Natural killer cell (primary cell): ENCODE measurements at places on chromosomes 6 and 20. TPM values are rescaled to one million over a fixed set of nuclear protein-coding genes. Genes with fewer than 3 reads are reported as not detected.

Gene ALDH8A1
- 0.75 TPM for total RNA-seq

- H3K4me3 ChIP-seq: no peak overlapping the region
- H3K36me3 ChIP-seq: no peaks in the 10 kb centered on the region
- H3K27ac ChIP-seq: no peak overlapping the region
- no peaks in the 10 kb centered on the region for H3K4me1 ChIP-seq
- no peak for DNase-seq
Observed at GRCh38 chr20:22438926-22439325, 145.4 kb downstream of the FOXA2 start.

Gene ZNF391
- total RNA-seq: 0.19 TPM

Gene C6orf163
- total RNA-seq: 2.3 TPM

DNA sequence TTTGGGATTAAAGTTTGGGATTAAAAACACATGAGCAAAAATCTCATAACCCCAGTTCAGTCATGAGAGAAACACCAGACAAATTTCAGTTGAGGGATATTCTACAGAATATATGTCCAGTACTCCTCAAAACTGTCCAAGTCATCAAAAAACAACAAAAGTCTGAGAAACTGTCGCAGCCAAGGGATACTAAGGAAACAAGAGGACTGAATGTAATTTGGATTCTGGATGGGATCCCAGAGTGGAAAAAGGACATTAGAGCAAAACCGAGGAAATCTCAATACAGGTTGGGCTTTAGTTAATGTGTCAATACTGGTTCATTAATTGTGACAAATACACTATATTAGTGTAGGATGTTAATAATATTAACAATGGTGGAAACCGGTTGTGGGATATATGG lies 219.3 kb downstream of the BCKDHB start:
- H3K4me3 ChIP-seq: no peak overlapping the region
- DNase-seq: no peak
- H3K27me3 ChIP-seq: no peaks in the 10 kb centered on the region
- H3K27ac ChIP-seq: no peak overlapping the region
- no peaks in the 10 kb centered on the region for H3K36me3 ChIP-seq

DNA sequence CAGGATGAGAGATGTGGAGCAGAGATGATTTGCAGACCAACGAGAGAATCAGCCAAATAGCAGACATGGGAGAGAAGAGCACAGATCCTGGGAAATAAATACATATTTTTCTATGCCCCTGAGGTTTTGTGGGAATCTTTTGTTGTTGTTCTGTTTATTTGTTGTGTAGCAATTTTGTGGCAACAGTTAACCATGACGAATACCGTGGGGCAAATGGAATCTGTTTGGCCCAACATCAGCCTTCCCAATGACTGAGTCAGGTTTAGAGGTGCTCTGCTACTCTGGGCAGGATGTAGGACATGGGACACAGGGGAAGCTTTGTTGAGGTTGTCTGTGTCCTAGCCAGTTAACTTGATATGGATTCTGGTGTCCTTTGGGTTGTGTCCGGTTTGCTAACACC lies 7.9 kb upstream of the SLC2A10 start:
- no peaks in the 10 kb centered on the region for H3K4me1 ChIP-seq
- H3K36me3 ChIP-seq: no peaks in the 10 kb centered on the region
- no peak overlapping the region for H3K4me3 ChIP-seq
- DNase-seq: no peak
- peaks cover 3% of the 10 kb centered on the region for H3K27me3 ChIP-seq

DNA sequence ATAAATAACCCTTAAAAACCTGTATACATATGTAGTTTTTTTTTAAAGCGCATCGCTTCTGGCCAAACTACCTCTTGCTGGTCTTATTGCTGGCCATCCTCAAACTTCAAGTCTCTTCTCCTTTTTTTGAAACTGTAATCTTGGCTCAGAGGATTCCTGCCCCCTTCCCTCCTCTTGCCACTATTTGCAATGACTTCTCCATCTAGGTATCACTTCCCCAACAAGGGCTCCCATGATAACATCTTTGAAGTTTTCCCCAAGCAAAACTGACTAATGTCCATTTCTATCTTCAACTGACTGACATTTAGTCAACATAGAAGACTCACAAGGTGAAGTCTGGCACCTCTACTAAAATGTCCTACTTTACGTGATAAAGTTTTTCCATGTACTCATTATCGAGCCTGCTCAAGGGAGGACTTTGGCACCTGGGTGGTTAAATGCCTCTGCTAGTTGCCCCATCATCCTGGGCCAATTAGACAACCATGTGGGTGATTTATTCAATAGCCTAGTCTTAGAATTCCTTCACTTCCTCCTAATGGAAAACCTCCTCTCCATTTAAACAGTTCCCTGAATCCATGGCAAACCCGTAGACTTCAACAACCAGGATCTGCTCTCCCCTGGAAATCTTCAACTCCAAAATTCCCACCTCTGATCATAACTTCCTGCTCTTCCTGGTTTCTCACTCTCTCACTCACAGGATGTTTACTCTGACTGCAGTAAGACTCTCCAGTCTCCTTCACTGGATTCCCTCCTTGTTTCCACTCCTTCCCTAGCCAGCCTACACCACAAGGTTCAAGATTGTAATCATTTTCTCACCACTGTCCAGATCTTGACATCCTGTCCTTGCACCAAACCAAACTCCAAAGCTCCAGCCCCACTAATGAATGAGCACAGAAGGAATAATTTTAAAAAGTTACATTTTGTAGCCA lies 9.4 kb upstream of the PLAGL1 start:
- no peaks in the 10 kb centered on the region for H3K4me1 ChIP-seq
- no peaks in the 10 kb centered on the region for H3K27me3 ChIP-seq
- H3K27ac ChIP-seq: no peak overlapping the region
- H3K4me3 ChIP-seq: no peak overlapping the region

DNA sequence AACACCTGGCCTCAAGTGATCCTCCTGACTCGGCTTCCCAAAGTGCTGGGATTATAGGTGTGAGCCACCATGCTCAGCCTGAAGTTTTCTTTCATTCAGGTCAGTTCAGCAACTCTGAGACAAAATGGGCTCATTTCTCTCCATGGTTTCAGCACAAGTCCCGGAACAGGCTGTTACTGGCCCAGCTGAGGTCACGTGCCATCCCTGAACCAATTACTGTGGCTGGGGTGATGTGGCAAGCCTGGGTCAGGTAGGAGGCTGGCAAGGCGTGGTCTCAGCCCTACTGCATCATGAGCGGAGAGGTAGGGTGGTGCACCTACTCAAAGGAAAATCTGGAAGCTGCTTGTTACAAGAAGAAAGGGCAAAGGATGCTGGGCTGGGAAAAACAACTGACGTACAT lies 326.4 kb downstream of the KIF16B start:
- H3K27ac ChIP-seq: no peak overlapping the region
- DNase-seq: no peak
- no peak overlapping the region for H3K4me3 ChIP-seq
- no peaks in the 10 kb centered on the region for H3K36me3 ChIP-seq
- no peaks in the 10 kb centered on the region for H3K27me3 ChIP-seq

DNA sequence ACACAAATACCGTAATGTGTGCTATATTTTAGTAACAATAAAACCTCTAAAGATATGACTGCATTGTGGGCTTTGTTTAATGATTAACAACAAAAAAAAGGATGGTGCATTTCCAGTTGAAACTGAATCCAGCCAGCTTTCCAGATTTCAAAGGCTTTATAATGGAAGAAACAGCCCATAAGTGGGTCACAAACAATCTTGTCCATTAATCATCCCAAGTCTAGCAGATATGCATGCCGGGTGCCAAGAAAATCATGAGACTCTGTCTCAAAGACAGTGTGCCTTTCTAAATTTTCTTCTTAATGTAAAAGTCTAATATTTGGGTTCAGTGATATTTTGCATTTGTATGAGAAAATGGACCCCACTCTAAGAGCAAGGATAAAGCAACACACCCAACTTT lies 20.6 kb upstream of the LAMP5 start:
- H3K4me1 ChIP-seq: no peaks in the 10 kb centered on the region
- H3K4me3 ChIP-seq: no peak overlapping the region
- no peaks in the 10 kb centered on the region for H3K27me3 ChIP-seq

- H3K4me3 ChIP-seq: no peak overlapping the region
- H3K27ac ChIP-seq: no peak overlapping the region
- no peak for DNase-seq
- H3K36me3 ChIP-seq: no peaks in the 10 kb centered on the region
- no peaks in the 10 kb centered on the region for H3K4me1 ChIP-seq
- H3K27me3 ChIP-seq: no peaks in the 10 kb centered on the region
Observed at GRCh38 chr6:151993364-151993763, 185.9 kb downstream of the ESR1 start.

GRCh38 chr20:46341074-46342009 lies 33.0 kb upstream of the CDH22 start:
- H3K4me1 ChIP-seq: peaks cover 12% of the 10 kb centered on the region
- peaks cover 4% of the 10 kb centered on the region for H3K27me3 ChIP-seq
- no peak for DNase-seq
- H3K36me3 ChIP-seq: no peaks in the 10 kb centered on the region
- no peak overlapping the region for H3K4me3 ChIP-seq

Gene KCNQ5
- total RNA-seq: 9.7 TPM

DNA sequence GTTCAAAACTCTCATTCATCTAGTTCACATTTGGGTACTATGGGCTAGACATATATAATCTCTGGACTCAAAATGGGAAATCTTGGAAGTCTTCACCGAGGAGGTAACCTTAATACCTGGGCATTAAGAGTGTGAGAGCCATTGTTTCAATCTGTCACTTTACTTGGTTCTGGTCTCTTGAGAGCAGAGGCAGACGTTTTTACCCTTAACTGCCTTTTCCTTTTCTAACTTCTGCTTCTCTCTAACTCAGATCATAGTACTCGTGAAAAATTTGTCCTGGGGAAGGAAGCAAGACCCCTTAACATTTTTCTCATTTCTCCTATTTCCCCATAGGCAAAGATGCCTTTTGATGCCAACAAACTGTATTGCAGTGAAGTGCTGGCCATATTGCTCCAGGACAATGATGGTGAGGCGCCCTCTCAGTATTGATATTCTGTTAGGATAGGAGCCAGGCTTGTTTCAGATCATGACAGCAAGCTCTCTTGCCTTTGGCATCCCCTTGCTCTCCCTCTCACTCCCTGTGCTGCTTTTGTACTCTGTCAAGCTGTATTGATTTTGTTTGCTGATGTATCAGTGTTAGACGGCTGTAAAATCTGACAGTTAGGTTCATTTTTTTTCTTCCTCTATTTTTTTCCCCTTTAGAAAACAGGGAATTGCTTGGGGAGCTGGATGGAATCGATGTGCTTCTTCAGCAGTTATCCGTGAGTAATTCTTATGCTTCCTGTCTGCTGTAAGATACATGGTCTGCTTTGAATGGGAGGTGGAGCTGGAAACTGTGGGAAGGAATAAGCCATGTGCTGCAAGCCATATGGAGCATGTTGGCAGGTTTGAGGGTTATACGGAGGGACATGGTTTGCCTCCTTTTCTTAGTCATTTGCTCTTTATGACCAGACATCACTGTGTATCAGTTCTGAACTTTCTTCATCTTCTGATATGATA lies 83.5 kb downstream of the CTNNBL1 start:
- H3K27me3 ChIP-seq: no peaks in the 10 kb centered on the region
- H3K36me3 ChIP-seq: peaks cover 40% of the 10 kb centered on the region
- no peak for DNase-seq

DNA sequence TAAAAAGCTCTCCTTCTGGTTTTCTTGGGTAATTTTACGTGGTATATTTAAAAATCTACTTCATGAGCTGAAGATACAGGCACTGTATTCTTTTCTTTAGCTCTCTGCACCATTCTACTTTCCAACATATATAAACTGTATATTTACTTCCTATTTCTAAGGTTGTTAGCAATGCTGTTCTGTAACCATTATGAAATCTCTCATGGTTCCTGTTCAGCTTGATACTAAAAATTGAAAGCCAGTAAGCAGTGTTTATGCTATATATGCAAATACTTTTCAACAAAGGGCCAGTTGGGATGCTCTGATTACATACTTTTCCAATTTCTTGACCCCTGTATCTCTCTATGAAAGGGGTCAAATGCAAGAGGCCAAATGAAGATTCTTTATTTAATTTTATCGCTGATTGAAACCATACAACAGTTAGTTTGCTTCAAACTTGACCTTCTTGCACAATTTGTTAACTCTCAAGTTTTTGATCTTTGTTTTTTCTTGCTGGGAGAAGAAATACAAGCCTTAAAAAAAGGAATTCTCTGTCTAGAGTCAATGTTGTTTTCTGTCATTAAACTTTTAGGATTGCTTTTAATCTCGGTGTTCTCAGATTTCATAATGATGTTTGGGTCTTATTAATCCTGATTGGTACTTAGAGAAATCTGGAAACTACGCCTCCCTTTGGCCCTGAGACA lies 223.2 kb downstream of the PRL start:
- H3K27ac ChIP-seq: no peak overlapping the region
- no peak for DNase-seq
- no peak overlapping the region for H3K4me3 ChIP-seq
- H3K36me3 ChIP-seq: no peaks in the 10 kb centered on the region
- H3K27me3 ChIP-seq: no peaks in the 10 kb centered on the region

- no peaks in the 10 kb centered on the region for H3K4me1 ChIP-seq
- no peaks in the 10 kb centered on the region for H3K36me3 ChIP-seq
- H3K4me3 ChIP-seq: no peak overlapping the region
- no peak overlapping the region for H3K27ac ChIP-seq
- DNase-seq: no peak
- no peaks in the 10 kb centered on the region for H3K27me3 ChIP-seq
Observed at GRCh38 chr6:73377225-73377624, 7.5 kb upstream of the OOEP start.

- no peaks in the 10 kb centered on the region for H3K27me3 ChIP-seq
- H3K36me3 ChIP-seq: peaks cover 10% of the 10 kb centered on the region
- H3K27ac ChIP-seq: no peak overlapping the region
- no peak for DNase-seq
- H3K4me3 ChIP-seq: no peak overlapping the region
- peaks cover 25% of the 10 kb centered on the region for H3K4me1 ChIP-seq
Observed at GRCh38 chr6:44100088-44100550, 27.1 kb downstream of the MRPL14 start.

- H3K36me3 ChIP-seq: no peaks in the 10 kb centered on the region
- H3K4me1 ChIP-seq: peaks cover 13% of the 10 kb centered on the region
- DNase-seq: no peak
- peak overlapping the region; percentile 54 for H3K27ac ChIP-seq
- H3K4me3 ChIP-seq: no peak overlapping the region
Observed at GRCh38 chr6:137768935-137769334, 98.1 kb upstream of the TNFAIP3 start.

Gene CRISP3
- total RNA-seq: not detected

Gene C20orf202
- total RNA-seq: 0.16 TPM

DNA sequence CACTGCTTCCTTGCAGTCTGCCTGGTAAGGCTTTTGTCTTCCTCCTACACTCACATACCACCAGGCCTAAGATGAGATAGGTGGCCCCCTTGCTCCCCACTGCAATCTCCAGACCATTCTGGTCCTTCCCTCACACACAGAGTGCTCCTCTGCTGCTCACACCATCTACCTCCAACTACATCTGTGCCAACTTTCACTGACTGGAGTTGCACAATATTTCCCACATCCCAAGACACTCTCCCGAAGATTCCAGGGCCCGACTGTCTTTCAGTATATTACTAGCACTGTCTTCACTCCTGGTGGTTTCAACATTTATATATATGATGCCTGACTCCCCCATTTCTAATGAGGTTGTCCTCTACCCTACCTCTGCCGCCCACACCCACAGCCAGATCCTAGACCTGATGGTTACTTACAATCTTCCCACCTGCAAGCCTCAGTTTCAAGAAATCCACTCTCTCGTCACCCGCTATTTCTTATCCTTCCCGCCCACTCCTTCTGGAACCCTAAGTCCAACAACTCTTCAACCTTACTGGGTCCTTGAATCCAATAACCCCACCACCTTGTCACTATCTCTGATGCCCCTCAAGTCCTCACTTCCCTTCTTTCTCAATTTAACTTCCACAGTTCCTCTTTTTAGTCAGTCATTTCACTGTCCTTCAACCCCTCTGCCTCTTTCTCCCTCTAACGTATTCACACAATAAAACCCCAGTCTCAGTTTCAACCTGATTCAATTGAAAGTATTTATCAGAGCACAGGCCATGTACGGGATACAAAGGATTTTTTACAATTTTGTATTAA lies 21.6 kb downstream of the RALGAPA2 start:
- no peak overlapping the region for H3K4me3 ChIP-seq
- H3K36me3 ChIP-seq: no peaks in the 10 kb centered on the region
- no peak overlapping the region for H3K27ac ChIP-seq
- no peaks in the 10 kb centered on the region for H3K27me3 ChIP-seq
- no peaks in the 10 kb centered on the region for H3K4me1 ChIP-seq
